ENCODE measurements at places on chromosomes 16 and 17. TPM values are rescaled to one million over a fixed set of nuclear protein-coding genes. Genes with fewer than 3 reads are reported as not detected.

CRLF3 gene
- total RNA-seq, result 17.1 TPM

SHCBP1 gene
- 3.8 TPM for total RNA-seq

MVP gene
- total RNA-seq, result 476 TPM

ODAD4 gene
- 0.72 TPM for total RNA-seq

ABCC11 gene
- total RNA-seq, result 0.30 TPM

ST6GALNAC1 gene
- not detected for total RNA-seq

CSH2 gene
- not detected for total RNA-seq

CCL13 gene
- total RNA-seq, result 3.9 TPM

LRRC36 gene
- not detected for total RNA-seq

NPIPB6 gene
- 0.89 TPM for total RNA-seq

DNAH17 gene
- not detected for total RNA-seq

All from smooth muscle cell of the pulmonary artery (primary cell).